ENCODE measurements at places on chromosomes 6 and 20. TPM values are rescaled to one million over a fixed set of nuclear protein-coding genes. Genes with fewer than 3 reads are reported as not detected.

Gene B3GALT4
- total RNA-seq = 10.7 TPM

Gene CDSN
- not detected for total RNA-seq

Gene GJA10
- total RNA-seq = not detected

Gene E2F1
- total RNA-seq = 2.3 TPM

Gene SRMS
- total RNA-seq = not detected

Gene JPH2
- total RNA-seq = 5.6 TPM

Gene MMUT
- total RNA-seq = 18.9 TPM

Gene NT5E
- 35.4 TPM for total RNA-seq

Gene ZNF337
- total RNA-seq = 11.3 TPM

Gene LHFPL5
- not detected for total RNA-seq

Gene GMPR
- total RNA-seq = 5.9 TPM

Gene TEAD3
- total RNA-seq = 25.3 TPM

Gene TMC2
- total RNA-seq = 0.22 TPM

Gene CEP43
- 8.6 TPM for total RNA-seq

Gene PAX1
- total RNA-seq = not detected

Gene CCDC170
- total RNA-seq = 2.4 TPM

Gene SLC32A1
- not detected for total RNA-seq

Gene SYNDIG1
- 0.77 TPM for total RNA-seq

Gene TXLNB
- total RNA-seq = 0.61 TPM

Gene HMGCLL1
- 0.29 TPM for total RNA-seq

Gene TFAP2D
- not detected for total RNA-seq

Gene PSORS1C2
- total RNA-seq = not detected

Gene RAET1G
- total RNA-seq = 0.51 TPM

Gene ARMC2
- total RNA-seq = 10.0 TPM

Gene ISM1
- total RNA-seq = 4.0 TPM

All from mesenteric fat pad (tissue), 1 donor.